Sigmoid colon (tissue), 7 donors: ENCODE measurements at places on chromosomes 11 and 22. TPM values are rescaled to one million over a fixed set of nuclear protein-coding genes. Genes with fewer than 3 reads are reported as not detected.

- DNase-seq: no peak
These were observed 15.8 kb upstream of the CCDC188 start for GRCh38 chr22:20166703-20167102.

PLCB3 gene
- 17.7 TPM for total RNA-seq

MUC5AC gene
- total RNA-seq: not detected

DNA sequence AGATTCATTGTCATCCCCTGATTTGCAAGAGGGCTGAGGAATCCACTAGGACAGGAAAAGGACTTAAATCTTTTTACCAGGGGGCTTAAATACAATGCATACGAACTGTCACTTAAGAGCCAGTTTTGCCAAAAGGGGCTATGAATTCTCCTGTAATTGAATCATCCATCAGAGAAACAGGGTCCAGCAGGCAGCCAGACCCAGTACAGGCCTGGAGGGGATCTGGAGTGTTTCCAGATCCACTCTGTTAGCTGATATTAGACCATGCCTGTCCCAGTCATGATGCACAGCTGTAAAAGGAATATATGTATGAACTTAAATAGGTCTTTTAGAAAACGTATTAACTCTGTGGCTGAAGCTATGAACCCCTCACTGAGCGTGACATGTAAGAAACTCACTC lies 53.8 kb upstream of the PRSS23 start:
- no peak for DNase-seq

FAM83F gene
- total RNA-seq: under 0.01 TPM
